Neural crest cell (in vitro differentiated cells): ENCODE measurements at places on chromosomes 16 and 17. TPM values are rescaled to one million over a fixed set of nuclear protein-coding genes. Genes with fewer than 3 reads are reported as not detected.

GRCh38 chr16:7691533-7691932, 358.9 kb downstream of the RBFOX1 start:
- no peak for DNase-seq

GRCh38 chr16:86952769-86953168, 364.4 kb downstream of the C16orf95 start:
- no peak for DNase-seq

DNA sequence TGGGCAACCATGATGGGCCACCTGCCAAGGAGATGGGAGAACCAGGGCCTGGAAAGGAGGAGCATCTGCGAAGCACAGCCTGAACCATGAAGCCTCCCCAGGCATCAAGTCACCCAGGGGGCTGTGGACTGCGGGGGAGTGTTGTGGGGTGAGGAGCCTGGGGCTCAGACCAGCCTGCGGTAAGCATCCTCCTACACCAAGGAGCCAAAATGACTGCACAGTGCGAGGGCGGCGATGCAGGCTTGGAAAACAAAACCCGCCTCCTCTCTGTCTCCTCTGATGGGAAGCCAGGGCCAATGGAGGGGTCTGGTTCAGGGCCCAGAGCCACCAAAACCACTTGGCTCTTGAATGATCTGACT, 18.1 kb upstream of the MAF start:
- no peak for DNase-seq

DNA sequence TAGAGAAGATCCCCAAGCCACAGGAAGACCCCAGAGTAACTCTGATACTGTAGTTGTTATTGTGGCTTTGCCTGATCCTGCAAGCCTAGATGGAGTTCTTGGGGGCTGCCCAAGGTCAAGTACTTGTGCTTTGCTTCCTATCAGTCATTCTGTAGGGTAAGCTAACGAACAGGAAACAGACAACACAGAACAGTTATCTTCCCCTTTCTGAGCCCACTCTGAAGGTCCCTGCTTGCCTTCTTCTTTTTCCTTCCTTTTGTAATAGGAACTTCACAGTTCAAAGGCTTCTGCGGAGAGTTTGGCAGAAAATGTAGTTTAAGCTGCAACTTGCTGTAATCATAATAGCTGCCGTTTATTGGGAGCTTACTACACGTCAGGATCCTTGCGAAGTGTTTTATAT, 494.1 kb upstream of the ERCC4 start:
- no peak for DNase-seq

NPB gene
- 0.93 and 1.1 TPM in 2 replicates for total RNA-seq

CCL7 gene
- total RNA-seq: not detected in 2 replicates

RGS11 gene
- 1.9 and 2.8 TPM in 2 replicates for total RNA-seq

KRTAP9-6 gene
- not detected in 2 replicates for total RNA-seq

SLFN14 gene
- total RNA-seq: not detected in 2 replicates

DOC2A gene
- total RNA-seq: 5.7 and 6.4 TPM in 2 replicates
